ENCODE measurements at places on chromosomes 4 and X.
A peak's percentile ranks its signal among the peaks of the same experiment; 100 is the strongest.

DNA sequence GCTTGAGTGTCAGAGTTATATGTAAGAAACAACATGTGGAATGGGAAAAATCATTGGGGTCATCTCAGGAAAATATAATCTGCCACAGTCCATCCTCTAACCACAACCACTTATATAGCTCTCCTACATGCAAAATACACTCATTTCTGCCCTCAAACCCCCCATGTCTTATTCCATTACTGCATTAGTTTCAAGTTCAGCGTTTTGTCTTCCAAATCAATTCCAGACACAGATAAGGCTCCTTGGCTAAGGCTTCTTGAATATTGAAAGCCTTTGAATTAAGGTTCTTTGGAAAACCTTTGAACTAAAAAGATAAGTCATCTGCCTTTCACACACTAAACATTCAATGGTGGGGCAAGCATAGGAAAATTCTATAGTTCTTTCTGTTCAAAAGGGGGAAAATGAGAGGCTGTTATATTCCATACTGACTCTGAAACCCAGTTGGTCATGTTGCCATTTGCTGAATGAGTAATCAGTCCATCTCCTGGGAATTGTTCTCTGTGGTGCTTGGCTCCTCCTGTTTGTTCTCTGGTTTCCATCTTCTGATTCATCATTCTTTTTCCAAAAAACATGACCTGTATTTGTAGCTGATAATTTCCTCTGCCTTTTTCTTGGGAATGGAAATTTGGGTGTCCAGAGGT, 218.7 kb downstream of the BMPR1B start:
- peak; percentile 88 for DNase-seq

DNA sequence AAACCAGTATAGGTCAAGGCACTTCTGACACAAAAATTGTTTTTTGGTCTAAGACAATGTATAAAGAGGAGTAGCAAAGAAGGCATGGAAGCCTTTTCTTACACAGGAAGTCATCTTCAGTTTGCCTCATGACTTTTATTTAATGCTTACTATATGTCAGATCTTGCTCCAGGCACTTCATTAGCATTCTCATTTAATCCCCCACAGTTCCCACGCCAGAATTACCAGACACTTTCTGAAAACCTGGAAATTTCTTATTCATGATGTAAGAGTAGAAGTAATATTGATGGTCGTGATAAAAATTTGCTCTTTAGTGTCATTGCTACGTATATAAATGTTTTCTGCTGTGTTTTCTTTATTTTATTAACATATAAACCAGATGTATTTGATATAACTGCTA, 39.2 kb downstream of the ARHGEF38 start:
- no peak for DNase-seq

DNA sequence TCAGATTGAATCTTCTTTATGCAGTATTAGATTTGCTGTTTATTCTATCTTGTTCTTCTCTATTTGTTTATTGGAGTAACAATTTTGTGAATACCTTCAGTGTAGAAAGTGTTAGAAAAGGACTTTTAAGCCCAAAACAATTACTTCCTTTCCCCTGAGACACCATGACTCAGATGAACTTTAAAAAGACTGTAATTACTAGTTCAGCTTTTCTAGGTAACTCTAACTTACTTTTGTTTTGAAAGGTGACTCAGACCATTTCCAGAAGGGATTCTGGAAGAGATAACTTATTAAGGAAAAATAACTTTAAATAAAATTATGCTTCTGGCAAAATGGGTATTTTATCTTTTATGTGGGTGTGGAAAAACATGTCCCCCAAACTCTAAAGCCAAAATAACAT, 561.5 kb upstream of the PCDH10 start:
- DNase-seq: peak; percentile 2

GRCh38 chr4:180336494-180337090, 1906.6 kb upstream of the TENM3 start:
- DNase-seq: no peak

GRCh38 chr4:71941001-71941400, 90.8 kb upstream of the NPFFR2 start:
- DNase-seq: peak; percentile 0
